ENCODE measurements at places on chromosomes 5 and 9. TPM values are rescaled to one million over a fixed set of nuclear protein-coding genes. Genes with fewer than 3 reads are reported as not detected.

The ZNF608 gene
- 2.1 TPM for total RNA-seq

The SLIT3 gene
- total RNA-seq, result 61.9 TPM

The ERMP1 gene
- 8.4 TPM for total RNA-seq

The C5orf58 gene
- not detected for total RNA-seq
